Amniotic epithelial cell (primary cell): ENCODE measurements at places on chromosomes 6 and 20.
A peak's percentile ranks its signal among the peaks of the same experiment; 100 is the strongest.

DNA sequence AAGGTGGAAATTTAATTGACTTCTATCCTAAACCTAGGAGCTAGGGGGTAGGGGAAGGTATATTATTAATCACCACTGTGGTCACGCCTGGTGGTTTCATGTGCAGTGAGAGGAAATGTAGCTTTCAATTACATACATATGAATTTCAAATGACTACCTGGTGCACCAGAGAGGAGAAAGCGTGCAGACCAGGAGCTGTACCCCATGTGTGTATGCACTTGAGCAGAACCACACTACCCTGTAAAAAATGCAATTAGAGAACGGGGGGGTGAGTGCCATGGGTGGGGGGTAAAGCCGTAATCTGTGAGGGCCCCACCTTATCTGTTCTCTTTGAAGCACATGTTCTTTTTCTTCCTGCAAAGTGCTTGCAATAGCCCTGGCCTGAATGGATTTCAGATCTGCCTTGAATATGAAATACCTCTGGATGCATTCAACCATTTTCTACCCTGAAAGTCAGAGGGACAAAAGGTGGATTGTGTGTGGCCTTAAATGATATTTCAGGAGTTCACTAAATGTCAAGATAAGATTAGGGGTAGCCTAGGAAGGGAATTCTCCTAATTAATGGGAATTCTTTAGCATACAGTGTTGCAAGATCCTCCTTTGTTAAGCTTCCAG, 30.9 kb upstream of the EDN3 start:
- DNase-seq = no peak

DNA sequence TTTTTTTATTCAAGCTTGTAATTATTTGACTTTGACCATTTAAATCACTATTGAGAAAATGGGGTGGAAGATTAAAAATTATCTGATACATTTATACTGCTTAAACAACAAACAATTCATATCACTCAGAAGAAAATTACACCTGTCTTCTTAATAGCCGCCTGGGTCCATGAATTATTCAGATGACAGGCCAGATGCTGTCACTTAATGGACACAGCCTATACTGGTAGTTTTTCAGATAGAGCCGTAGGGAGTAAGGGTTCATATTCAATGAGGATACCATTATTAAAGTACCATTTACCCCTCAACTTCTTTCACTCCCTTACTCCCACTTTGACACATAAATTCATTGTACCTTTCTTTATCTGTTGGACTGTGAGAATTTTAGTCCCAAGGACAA, 1193.4 kb upstream of the MAP3K7 start:
- DNase-seq = no peak

- no peak for DNase-seq
These were observed 19.6 kb upstream of the CSNK2A1 start for GRCh38 chr20:563187-563586.

GRCh38 chr6:26204332-26205160, 117.3 kb downstream of the HFE start:
- DNase-seq = peak; percentile 98

GRCh38 chr6:132742495-132742894, 15.2 kb downstream of the VNN2 start:
- DNase-seq = no peak

DNA sequence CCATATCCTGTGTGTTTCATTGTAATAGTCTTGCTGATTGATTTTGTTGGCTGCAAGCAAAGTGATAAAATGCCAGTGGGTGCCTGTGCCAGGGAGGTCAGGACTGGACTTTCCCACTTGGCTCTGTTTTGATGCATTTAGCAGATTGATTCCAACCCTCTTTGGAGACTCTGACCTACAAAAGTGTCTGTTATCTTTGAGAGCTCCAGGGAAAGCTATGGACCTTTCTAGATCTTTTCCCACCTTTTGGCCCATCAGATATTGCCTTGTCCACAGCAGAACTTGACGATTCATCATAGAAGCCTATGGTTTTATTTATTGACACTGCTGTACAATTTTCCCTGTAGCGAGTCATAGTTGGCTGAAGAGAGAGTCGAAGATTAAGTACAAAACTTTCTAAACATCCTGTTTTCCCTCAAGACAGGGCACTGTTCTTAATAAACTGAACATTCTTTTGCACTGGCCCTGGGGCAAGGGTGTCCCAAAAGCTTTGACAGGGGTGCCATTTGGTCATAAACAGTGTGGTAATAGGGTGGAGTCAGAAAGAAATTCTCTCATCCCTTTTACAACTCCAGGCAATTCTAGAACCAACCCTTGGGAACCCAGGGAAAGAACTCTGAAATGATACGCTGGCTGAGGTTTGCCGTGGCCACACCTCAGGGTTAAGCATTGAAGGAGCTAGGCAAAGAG, 53.7 kb downstream of the E2F3 start:
- DNase-seq = peak; percentile 28

- DNase-seq = no peak
These were observed 96.6 kb downstream of the YTHDF1 start for GRCh38 chr20:63119121-63119962.

DNA sequence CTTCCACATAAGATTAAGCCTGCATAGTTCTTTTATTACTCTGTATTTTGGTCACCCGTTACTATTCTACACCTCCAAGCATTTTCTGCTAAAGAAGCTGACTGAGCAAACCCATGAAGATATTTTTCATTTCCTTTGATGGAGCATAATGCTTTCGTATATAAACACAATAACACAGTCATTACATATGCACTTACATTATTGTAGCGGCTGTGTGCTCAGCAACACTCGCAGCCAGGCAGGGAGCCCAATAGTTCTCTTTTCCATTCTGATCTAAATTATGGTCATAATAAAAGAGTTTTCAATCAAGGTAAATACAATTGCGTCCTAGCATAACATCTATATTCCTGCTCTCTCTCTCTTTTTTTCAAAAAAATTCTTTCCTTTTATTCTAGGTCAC, 69.6 kb upstream of the TFB1M start:
- no peak for DNase-seq

- DNase-seq = no peak
These were observed 32.2 kb downstream of the RREB1 start for GRCh38 chr6:7139835-7140470.

GRCh38 chr20:6979621-6980020, 212.1 kb downstream of the BMP2 start:
- DNase-seq = no peak

- no peak for DNase-seq
These were observed 112.9 kb downstream of the DLL1 start for GRCh38 chr6:170177772-170178560.

DNA sequence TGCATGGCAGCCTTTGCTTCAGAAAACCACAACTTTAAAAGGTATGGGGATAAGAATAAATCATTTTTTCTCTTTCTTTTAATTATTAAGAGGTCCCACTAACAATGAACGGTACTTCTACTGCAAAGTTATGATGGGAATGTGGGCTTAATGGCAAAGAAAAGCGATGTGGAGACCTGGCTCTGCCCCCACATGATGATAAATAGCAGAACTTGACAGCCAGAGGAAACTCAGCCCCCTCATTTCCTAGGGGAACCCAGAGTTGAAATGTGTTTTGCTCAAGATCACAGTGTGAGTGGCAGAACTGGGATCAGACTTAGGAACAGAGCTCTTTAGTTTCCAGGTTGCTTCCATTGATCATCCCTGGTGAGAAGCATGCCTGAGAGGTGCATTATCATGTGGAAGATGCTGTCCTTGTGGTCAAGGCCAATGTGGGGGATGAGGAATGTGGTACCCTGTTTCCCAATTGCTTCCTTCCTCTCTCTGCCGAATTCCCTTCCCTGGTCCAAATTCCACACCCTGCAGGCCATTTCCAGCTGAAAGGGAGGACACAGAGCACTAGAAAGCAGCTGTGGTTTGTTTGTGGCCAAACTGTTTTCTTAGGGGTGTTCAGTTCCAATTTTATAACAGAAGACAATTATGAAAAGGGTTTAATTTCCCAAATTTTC, 66.0 kb downstream of the BACH2 start:
- peak; percentile 76 for DNase-seq

GRCh38 chr20:21715193-21715881, 9.9 kb downstream of the PAX1 start:
- no peak for DNase-seq

GRCh38 chr6:5995949-5996713, 10.6 kb downstream of the NRN1 start:
- peak; percentile 41 for DNase-seq

DNA sequence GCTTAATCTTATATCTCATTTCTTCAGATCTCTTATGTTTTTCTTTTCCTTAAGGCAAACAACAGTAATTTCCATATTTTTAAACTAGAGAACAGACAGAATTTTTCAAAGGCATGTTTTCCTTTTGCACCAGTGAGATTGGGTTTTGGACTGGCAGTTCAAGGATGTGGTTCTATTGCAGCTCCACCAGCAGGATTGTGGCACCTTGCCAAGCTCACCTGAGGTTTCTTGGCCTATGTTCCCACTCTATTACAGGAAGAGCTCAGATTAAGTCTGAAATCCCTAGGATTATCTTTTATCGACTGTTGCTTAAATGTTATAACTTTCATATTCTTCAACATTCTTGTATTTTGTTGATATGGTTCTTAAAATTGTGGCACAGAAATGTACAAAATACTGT, 218.9 kb downstream of the PLCB4 start:
- no peak for DNase-seq

DNA sequence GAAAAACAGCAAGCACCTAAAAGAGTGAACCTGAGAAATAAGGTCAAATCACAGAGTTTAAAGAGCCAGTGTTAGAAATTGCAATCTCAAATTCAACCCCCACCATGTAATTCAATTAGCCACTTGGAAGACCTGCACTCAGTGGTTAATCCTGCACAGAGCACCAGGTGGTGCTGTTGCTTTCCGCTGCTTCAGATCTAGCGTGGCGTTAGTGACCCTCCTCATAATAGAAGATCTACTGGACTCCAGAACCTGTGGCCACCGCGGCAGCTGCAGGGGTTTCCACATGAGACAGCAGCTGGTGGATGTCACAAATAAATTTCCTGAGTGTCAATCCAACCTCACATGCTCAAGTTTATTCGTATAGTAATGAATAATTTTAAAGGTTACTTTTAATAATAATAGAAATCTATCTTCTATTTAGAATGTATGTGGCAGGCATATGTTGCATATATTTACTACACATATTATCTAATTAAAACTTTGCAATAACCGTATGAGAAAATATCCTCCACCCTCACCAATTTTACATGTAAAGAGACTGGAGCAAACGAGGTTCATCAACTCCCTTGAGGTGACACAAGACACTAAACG, 84.4 kb downstream of the SYNE1 start:
- peak; percentile 53 for DNase-seq

DNA sequence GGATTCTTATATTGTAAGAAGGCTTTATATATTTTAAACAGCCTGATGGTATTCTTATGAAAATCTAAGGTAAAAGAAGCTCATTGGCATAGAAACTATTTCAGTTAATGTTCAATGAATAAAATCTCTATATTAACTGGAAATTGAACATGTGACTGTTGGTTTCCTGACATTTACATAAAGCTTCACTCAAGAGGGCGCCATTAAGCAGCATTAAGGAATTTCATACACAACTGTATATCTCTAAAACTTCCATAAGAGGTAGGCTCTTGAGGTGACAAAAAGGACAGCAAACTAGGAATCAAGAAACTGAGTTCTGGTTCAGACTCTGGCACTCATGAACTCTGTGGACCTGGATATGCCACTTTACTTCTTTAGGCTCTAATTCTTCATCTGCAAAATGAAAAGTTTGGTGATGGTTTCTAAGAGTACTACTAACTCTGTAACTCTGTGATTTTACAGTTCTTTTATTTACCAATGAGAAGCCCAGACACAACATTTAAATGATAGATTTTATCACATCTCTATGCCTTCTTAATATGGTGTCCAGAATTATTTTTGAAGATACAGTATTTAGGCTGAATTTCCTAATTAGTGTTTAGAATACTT, 147.5 kb downstream of the FLRT3 start:
- peak; percentile 56 for DNase-seq

DNA sequence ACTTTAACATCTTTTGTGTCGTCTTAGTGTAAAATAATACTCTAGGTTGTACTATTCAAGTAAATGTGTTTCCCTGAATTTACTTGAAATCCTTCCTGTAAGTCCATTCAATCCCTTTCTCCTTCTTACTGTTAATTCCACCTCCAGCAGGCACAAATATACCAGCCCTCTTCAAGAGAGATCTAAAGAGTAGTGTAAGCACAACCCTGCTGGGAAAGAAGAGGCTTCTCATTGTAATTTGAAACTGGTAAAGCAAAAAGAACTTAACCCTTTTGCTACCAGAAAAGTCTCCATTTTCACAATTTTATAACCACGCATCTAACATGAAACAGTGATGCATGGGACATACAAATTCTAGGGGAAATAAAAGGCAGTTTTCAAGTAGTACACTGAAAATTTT, at the start of gene BMP5:
Gene BMP5, minus strand, starts transcription at position 191 of the 400 bp plus-strand sequence. CDS start 725 bp downstream, outside the sequence.
- DNase-seq = no peak

GRCh38 chr20:50534567-50534966, 24.4 kb downstream of the PTPN1 start:
- DNase-seq = peak; percentile 96

- DNase-seq = no peak
These were observed 16.1 kb upstream of the ASF1A start for GRCh38 chr6:118877806-118878205.

DNA sequence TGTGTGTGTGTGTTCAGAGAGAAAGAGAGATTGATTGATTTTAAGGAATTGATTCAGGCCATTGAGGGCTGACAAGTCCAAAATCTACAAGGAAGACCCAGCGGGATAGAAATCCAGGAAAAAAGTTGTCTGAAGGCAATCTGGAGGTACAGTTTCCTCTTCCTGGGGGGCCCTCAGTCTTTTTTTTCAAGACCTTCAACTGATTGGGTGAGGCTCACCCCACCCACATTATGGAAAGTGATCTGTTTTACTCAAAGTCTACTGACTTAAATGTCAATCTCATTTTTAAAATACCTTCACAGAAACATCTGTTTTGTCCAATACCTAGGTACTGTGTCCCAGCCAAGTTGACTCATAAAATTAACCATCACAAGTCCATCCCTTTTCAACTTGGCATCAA, 243.0 kb upstream of the PLN start:
- no peak for DNase-seq

DNA sequence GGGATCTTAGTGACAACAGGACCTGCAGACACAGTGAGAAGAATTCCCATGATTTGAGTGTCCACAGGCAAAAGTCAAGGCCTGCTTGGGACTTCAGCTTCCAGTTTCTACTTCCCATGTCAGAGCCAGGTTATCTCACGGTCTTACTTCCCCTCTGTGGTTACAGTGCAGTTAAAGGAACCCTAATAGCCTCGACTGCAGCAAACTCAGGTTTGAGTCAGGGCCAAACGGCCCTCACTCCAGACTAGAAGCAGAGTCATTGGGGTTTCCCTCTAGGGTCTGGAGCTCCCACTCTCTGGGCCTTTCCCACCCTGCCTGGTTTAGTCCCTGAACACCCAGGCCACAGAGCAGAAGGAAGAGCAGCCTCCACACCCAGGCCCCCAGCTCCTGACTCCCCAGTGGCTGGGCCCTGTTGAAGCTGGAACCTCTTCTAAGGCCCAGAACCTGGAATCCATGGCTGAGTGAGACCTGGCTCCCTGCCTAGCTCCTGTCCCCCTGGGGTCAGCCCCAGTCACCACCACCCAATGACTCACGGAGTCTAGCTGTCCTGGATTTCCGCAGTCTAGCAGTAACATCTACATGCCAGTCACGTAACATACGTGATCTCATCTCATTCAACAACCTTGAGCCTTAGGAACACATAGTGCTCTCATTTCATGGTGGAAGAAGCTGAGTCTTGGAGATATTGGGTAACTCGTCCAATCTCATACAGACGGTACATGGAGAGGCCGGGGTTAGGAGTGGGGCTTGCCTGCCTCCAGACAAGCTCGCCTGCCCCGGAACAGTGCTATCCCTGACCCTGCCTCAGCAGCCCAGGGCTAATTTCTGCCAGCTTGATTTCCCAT, 9.2 kb upstream of the GHRH start:
- DNase-seq = peak; percentile 35
